Stimulated activated CD4-positive, alpha-beta T cell treated with anti-CD3 and anti-CD28 coated beads, Interleukin-2, amount 100 ng/mL, for 48 hours (primary cell): ENCODE measurements at places on chromosomes 7 and 10.

- no peak for DNase-seq
These were observed 15.9 kb upstream of the SCRN1 start for GRCh38 chr7:30005464-30005863.

- DNase-seq: peak; percentile 61
These were observed at the start of gene ZNF316 for GRCh38 chr7:6636741-6637543. ZNF316 (plus strand) TSS chr7:6637318; CDS start chr7:6642410, 5,092 bp downstream.

- no peak for DNase-seq
These were observed 97.2 kb downstream of the JAZF1 start for GRCh38 chr7:28083164-28083997.

DNA sequence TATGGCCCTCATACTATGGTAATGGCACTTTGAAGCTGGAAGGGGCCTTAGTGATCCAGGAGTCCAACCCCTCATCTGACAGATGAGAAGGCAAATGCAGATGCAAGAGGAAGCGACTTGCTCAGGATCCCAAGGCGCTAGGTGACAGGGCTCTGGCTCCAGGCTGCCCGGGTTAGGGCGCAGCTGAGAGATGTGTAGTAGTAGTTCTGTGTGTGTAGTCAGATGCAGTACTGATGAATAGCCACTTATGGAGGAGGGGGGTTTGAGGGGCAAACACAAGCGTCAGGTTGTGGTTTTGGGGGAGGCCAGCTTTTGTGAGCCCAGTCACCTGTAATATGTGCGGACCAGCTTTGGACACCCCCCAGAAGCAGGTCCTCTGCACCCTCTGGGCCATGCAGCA, 4.8 kb downstream of the ADRA2A start:
- no peak for DNase-seq

GRCh38 chr7:123397746-123398338, 136.6 kb downstream of the IQUB start:
- DNase-seq: no peak

GRCh38 chr10:61943674-61944378, 42.3 kb downstream of the ARID5B start:
- DNase-seq: no peak

DNA sequence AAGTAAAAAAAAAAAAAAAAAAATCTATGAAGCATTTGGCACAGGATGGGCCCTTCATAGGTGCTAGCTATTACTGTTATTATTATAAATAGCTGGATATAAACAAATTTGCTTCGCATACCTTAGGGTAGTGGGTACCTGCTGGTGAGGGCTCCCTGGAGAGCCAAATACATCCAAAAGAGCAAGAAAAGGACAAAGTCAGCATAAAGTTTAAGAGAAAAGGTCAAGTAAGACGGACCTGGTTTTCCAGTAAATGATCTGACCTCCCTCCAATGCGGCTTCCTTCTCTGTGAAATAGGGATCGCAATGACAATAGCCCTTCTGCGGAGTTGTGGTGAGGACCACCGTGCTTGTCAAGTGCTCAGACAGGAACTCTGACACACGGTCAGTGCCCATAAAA, 214.5 kb downstream of the SNX10 start:
- DNase-seq: no peak

DNA sequence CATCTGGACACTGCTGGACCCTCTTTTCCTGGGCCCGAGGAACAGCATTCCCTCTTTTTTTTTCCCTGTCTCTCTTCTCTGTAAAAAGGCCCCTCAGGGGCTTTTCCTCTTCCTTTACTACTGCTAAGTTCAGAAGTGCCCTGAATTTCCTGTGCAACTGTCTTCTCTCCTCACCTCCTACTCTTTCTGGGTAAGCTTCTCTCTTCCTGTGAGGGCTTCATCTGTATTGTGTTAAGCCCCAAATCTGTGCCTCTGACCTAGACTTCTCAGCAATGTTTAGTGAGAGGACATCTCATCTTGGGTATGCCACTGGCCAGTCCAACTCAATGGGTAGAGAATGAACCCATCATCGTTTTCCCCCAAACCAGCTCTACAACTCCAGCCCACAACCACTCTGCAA, 174.2 kb downstream of the PTEN start:
- DNase-seq: no peak

- DNase-seq: no peak
These were observed 151.6 kb downstream of the TMEM26 start for GRCh38 chr10:61301575-61301974.

DNA sequence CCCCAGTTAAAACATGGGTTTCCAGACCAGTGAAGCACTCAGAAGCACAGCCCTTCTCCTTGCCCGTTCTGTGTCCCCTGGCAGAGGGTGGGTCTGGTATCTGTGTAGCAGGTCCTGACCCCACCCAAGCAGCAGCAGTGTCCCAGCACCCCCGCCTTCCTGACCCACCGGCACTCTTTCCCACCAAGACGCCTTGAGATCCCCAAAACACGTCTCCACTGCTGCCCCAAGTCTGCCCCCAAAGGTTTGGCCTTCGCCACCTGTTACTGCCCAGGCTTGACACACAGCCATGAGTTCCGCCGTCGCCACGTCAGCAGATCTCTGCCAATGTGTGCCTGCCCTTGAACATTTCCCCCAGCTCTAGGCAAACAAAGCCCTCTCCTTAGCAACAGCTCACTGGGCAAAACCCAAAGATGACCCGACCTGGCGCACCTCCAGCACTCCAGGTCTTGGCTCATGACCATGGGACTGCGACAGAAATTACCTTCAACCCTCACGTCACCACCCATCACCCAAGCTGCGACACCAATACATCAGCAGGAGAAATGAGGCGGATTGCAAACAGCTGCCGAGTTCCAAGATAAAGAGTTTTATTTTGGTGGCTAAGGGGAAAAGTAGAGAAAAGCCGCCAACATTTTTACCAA, 75.6 kb downstream of the CTBP2 start:
- DNase-seq: no peak

GRCh38 chr10:12243864-12244620, 48.1 kb downstream of the CDC123 start:
- no peak for DNase-seq

GRCh38 chr7:44955733-44956132, 23.1 kb downstream of the MYO1G start:
- DNase-seq: no peak

DNA sequence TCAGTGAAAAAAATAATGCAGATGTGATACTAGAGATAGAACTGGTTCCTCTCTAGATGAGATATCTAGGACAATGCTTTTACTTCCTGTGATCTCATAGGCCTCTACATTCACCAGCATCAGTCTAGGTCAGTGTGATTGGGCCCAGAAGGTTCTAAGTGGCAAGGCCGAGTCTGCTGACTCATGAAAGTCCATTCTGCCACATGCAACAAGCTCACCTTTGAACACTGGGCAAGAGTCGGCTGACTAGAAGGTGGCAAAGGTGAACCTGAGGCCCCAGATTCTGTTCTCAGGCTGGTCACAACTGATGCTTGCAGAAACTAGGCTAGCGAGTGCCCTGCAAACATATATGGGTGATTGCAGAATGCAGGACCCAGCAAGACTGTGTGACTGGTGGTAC, 105.7 kb upstream of the PLXNA4 start:
- no peak for DNase-seq
